ENCODE measurements at places on chromosomes 12 and 14.

DNA sequence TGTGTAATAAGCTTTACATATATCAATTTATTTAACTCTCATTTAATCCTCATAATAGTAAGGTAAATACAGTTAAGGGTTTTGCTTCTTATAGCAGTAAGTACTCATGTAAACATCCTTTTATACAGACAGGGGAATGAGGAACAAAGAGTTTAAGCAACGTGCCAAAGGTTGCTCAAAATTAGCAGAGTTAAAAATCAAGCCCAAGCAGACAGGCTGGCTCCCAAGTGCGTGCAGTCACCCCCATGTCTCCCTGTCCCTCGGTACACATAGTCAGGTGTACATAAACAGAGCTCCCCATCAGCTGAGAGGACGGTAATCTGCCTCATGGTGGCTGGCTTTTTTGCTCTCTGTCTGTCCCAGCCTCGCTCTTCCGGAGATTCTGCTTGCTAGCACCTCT is 126.4 kb downstream of the DERA start:
- DNase-seq, result no peak

- peak; percentile 16 for DNase-seq
Observed at GRCh38 chr12:4356041-4356327, 23.5 kb downstream of the FGF23 start.

DNA sequence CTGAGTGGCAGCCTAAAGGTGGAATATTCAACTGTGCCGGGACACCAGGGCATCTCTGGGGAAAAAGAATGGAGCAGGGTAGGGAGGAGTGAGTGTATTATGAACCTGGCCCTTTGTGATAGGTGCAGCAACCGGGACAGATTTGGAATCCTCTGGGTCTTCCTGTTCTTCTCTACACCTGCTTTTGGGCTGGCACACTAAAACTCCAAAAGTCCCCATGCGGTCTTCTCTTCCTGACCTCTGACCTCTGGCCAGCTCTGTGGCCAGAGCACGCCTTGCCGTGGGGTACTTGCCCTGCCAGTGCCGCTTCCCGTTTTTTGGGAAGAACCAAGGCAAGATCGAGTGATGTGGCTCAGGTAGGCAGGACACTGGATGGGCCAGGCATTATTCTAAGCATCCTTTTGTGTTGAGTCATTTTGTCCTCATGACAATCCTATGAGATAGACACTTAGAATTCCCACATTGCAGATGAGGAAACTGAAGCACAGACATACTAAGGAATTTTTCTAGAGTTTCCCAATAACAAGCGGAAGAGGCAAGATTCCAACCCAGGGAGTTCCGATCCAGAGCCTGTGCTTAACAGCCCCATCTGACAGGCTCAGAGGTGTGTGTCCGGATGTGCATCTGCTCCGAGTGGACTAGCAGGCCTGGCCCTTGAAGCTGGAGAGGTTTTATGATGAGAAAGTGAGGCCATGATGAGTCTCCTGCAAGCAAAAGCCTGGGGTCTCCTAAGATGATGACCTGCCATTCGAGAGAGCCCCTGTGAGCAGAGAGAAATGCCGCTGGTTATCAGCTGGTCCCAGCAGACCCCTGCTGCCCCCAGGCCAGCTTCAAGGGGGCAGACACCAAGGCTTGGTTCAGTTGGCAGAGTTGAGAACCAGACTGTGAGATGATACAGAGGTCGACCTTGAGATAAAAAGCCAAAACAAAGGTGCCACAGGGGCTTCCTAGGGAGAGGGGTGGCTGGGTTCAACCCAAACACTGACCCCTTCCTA is 67.9 kb upstream of the ESRRB start:
- DNase-seq, result no peak

DNA sequence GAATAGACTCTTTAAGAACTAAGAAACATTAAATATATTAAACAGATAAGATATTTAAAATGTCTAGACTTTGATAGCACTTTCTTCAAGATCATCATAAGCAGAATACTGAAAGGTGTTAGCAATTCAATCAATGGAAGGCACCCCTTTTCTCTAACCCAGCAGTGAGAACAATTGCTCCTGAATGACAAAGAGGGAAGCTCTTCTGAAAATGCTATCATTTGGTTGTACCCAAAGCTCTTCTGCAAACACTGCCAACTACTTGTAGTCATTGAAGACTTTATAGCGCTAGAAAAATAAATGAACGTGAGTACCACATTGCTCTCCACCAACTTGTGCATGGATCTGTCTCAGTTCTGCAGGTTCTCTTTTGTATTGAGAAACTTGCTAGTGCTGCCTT is 62.2 kb upstream of the LMO3 start:
- DNase-seq, result no peak

- DNase-seq, result peak; percentile 62
Observed at GRCh38 chr12:459430-460258, at the start of gene B4GALNT3. B4GALNT3 (plus strand) TSS chr12:459939; CDS start chr12:460377, 438 bp downstream.

DNA sequence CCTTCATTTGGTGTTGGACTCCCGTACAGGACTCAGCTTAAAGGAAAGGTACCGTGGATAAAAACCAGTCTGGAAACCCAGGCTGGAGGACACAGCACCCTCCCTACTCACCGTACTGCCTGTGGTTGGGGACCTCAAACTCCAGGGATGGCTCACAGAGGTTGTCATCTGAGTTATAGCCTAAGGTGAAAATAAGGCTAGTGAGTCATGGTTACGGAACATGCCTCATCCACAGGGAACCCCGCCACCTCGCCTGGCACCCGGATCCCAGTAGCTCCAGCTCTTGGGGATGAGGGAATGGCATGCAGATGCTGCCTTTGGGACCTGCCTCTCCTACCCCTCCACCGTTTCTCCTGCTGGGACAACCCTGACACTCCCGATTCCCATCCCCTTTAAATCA is 36.8 kb upstream of the GPR68 start:
- no peak for DNase-seq

DNA sequence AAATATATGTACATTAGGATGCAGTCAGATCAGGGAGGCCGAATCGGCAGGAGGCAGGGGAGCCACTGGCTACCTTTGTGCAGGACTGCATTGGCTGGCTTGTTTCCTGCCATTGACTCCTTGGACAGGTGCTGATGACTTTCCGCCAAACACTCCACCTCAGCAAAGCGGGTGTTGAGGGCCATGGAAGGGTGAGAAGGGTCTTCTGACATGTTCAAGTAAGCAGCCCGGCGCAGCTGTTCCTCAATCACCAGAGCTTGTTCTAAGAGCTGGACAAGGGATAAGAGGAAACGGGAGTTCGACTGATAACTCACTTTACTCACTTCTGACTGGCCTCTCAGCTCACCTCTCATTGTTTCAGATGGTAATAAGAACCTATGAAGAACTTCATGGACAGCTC is 4.9 kb upstream of the NOP2 start:
- no peak for DNase-seq

DNA sequence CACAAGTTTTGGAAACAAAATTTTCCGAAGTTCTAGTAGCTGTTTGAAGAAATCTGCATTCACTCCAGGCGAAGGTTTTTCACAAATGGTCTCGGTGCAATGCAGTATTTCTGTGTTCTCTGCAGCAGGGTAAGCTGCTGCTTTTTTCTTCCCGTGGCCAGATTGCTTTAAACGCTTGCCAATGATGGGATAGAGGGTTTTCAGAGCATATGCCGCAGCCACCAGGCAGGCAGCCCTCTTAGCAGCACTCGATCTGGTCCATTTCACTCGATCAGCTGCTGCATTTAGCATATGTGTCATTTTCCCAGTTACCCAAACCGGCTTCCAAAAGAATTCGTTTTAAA is 315 bp downstream of the ABCD2 start:
- no peak for DNase-seq

GRCh38 chr14:65594882-65595237 is 182.3 kb downstream of the FUT8 start:
- DNase-seq, result no peak

- no peak for DNase-seq
Observed at GRCh38 chr12:26172013-26172412, 23.4 kb upstream of the SSPN start.

GRCh38 chr12:113689047-113689610 is 217.5 kb upstream of the LHX5 start:
- DNase-seq, result no peak

- DNase-seq, result no peak
Observed at GRCh38 chr12:57473392-57473791, 6.3 kb downstream of the ARHGAP9 start.

GRCh38 chr14:88422919-88423650 is 37.6 kb downstream of the SPATA7 start:
- DNase-seq, result no peak

- DNase-seq, result no peak
Observed at GRCh38 chr12:988646-989045, 2.4 kb upstream of the ERC1 start.

GRCh38 chr12:131620520-131620919 is 90.4 kb upstream of the SFSWAP start:
- DNase-seq, result no peak

DNA sequence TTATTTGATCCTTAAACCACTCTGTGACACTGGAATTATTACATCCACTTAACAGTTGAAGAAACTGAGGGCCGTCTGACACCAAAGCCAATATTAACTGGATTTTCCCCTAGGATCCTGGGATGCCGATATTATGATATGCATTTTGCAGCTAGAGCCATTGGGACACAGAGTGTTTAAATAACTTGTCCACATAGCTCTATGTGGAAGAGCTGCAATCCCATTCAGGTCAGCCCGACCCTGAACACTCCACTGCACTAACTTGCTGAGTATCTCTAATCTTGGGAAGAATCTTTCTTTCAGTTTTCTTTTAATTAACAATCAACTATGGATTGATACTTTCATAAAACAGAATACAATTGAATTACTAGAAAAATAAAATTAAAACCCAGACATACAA is 37.9 kb downstream of the RMST start:
- no peak for DNase-seq

- DNase-seq, result no peak
Observed at GRCh38 chr14:51884086-51884927, 23.9 kb downstream of the GNG2 start.

GRCh38 chr14:58876608-58877007 is 238.8 kb downstream of the DACT1 start:
- no peak for DNase-seq

DNA sequence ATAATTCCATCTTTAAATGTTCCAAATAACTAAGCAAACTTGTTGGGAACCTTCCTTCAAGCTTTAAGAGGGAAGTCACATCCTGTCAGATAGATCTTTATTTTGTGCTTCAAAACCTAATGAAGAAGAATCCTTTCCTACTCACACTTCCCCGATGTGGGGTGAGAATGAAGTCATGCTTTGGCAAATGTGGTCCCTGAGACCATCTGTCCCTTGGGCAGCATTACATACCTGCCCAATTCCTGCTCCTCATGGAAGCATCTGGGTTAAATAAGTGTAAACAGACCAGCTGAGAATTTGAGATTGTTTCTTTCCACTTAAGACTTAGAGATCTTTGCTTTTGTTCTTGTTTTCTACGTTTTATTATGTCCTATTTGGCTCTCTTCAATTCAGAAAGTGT is 606.0 kb upstream of the TMEM132C start:
- DNase-seq, result no peak

DNA sequence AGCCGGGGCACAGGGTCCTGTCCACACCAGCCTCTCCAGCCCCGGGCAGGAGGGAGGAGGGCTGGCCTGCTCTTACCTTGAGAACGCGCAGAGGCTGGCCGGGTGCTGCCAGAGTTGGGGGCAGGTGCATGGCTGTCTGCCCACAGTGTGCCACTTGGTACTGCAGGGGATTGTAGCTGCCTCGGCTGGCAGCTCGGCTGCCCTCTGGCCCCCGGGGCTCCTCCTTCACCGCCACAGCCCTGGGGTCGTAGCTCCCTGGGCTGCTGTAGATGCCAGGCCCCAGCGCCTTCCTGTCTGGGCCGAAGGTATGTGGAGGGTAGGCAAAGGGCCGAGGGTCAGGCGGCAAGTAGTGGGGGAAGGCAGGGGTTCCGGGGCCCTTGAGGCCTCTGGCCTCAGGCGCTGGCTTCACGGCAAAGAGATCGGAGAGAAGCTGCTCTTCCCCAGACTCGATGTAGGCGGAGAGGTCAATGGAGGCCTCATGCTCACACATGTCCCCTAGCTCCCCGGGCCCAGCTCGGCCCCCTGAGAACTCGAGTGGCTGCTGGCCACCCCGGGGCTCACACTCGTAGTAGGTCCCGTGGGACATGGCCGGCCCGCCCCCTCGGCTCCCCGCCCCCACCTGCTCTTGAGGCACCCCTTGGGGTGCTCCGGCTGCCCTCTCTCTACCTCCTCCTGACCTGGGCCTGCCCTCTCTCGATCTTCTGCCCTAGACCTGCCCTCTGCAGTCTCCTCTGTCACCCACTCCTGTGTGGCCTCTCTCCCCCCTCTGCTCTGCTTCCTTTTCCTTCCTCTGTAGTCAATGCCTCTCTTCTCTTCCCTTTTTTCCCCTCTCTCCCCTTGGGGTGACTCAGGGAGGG is at the start of gene CEBPE:
Gene CEBPE, minus strand, starts transcription at position 750 of the 857 bp plus-strand sequence. Its CDS starts 164 bp downstream, at position 586.
- DNase-seq, result no peak

DNA sequence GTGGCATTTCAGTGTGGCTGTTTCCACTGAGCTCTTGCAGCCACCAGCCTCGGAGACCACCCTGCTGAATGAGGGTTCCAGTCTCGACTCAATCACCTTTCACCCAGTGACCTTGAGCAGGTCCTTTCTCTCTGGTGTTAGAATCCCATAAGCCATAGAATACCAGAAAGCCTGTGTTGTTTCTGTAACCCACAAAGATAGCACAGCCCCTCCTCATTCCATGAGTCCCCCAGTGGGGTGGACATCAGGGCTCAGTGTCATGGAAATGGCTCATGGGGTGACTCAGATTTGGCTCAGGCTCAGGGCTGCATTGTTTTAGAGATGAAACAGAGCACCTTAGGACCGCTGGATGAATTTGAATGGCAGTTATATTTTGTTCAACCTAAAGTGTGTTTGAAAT is 171.5 kb downstream of the PTPN11 start:
- DNase-seq, result no peak

- DNase-seq, result peak; percentile 65
Observed at GRCh38 chr14:76872796-76873432, 46.7 kb downstream of the LRRC74A start.

GRCh38 chr12:29066011-29066588 is 83.0 kb upstream of the FAR2 start:
- DNase-seq, result no peak

DNA sequence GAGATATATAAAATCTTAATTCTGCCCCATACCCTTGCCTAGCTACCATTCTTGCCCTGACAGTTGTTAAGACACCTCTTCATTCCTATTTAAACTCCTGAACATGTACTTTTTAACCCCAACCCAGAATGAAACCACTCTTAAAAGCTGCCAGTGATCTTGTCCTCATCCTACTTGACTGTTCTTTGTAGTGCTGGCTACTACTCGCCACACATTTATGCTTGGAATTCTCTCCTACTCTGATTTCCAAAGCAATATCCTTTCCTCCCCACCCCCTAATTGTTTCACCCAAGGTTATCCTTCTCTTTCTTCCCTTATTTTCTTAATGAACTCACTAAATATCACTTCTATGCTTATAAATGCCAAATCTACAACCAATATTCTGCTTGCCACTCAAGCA is 4.1 kb downstream of the NFYB start:
- no peak for DNase-seq

DNA sequence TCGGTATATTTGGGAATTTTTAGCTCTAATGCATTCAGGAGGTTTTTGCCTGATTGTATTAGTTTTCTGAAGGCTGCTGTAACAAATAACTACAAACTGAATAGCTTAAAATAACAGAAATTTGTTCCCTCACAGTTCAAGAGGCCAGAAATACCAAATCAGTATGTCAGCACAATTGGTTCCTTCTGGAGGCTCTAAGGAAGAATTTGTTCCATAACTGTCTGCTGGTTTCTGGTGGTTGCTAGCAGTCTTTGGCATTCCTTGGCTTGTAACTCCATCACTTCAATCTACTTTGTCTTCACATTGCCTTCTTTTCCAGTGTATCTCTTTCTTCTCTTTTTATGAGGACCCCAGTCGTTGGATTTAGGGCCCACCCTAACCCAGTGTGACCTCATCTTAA is 21.3 kb downstream of the TMTC3 start:
- DNase-seq, result no peak

Measured in CD4-positive, alpha-beta memory T cell (primary cell).